ENCODE measurements at places on chromosomes 6 and 20.

- DNase-seq: no peak
Observed at GRCh38 chr20:31698803-31699718, 23.6 kb downstream of the BCL2L1 start.

GRCh38 chr20:54649511-54649962, 174.1 kb downstream of the DOK5 start:
- peak; percentile 45 for DNase-seq

DNA sequence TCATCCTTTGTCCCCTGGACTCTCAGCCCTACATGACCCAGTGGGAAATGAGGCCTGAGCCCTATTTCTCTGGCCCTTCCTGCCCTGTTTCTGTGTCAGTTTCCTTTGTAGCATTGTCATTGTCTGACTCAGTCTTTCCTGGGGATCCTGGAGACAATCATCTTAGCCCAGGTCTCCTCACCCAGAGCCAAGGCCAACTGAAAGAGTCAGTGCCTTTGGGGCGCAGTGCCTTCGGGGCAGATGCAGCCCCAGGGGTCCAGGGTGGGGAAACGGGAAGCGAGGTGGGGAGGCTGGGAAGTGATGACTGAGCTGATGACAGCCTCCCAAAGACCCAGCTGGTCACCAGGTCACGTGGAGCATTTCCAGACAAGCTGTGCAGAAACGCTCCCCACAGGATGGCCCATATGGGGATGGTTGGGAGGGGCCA, 93.3 kb upstream of the SULF2 start:
- no peak for DNase-seq

- DNase-seq: no peak
Observed at GRCh38 chr6:144077871-144078270, 17.5 kb downstream of the SF3B5 start.

DNA sequence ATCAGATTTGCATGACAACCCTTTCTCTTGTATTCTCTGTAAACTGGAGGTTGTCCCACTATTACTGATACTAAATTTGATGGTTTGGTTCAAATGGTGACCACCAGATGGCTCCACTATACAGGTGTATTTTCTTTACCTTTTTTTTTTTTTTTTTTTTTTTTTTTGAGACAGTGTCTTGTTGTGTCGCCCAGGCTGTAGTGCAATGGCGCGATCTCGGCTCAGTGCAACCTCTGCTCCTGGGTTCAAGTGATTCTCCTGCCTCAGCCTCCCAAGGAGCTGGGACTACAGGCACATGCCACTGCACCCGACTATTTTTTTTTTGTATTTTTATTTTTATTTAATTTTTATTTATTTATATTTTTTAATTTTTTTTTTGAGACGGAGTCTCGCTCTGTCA, 6.6 kb upstream of the WTAP start:
- DNase-seq: peak; percentile 79

GRCh38 chr6:112595841-112596240, 248.7 kb downstream of the RFPL4B start:
- no peak for DNase-seq

GRCh38 chr20:41616228-41616627, 1.9 kb downstream of the CHD6 start:
- no peak for DNase-seq

All from CD4-positive, alpha-beta T cell treated with Interleukin-10 for 1 hour (primary cell).